ENCODE measurements at places on chromosomes 1 and 21. TPM values are rescaled to one million over a fixed set of nuclear protein-coding genes. Genes with fewer than 3 reads are reported as not detected.

- DNase-seq = no peak
Observed at GRCh38 chr1:208631506-208631905, 387.3 kb upstream of the PLXNA2 start.

GRCh38 chr1:20152599-20152930 lies 13.4 kb downstream of the PLA2G2F start:
- no peak for DNase-seq

GRCh38 chr1:155205035-155205434 lies 2.7 kb downstream of the THBS3 start:
- DNase-seq = no peak

GRCh38 chr1:232905331-232906034 lies 44.9 kb upstream of the NTPCR start:
- no peak for DNase-seq

Gene OPTC
- total RNA-seq = not detected

- DNase-seq = no peak
Observed at GRCh38 chr1:63073309-63074306, 248.8 kb upstream of the FOXD3 start.

Gene PPIAL4G
- total RNA-seq = 0.14 TPM

DNA sequence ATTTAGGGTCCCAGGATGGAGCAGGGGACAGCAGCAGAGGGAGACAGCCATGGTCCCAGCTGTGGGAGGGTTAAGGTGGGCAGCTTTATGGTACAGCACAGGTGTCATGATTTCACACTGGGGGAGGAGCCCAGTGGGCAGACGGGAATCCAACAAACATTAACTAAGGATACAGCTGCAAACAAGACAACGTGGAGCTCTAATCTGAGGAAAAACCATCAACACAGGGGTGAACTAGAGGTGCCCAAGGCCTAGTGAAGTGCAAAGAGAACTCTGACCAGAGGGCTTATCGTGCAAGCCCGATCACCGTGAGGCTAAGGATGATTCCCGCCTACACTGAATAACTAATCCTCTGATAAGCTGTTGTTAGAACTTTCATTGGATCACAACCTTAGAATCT lies 18.7 kb downstream of the ECE1 start:
- DNase-seq = no peak

All from activated T-cell treated with anti-CD3 and anti-CD28 coated beads, Interleukin-2, amount 50 U/mL, for 72 hours (primary cell).